ENCODE measurements at places on chromosomes 6 and 20. TPM values are rescaled to one million over a fixed set of nuclear protein-coding genes. Genes with fewer than 3 reads are reported as not detected.

- no peaks in the 10 kb centered on the region for H3K27me3 ChIP-seq
- DNase-seq: no peak
- no peak overlapping the region for H3K4me3 ChIP-seq
- H3K4me1 ChIP-seq: no peaks in the 10 kb centered on the region
- no peaks in the 10 kb centered on the region for H3K36me3 ChIP-seq
Observed at GRCh38 chr6:52661551-52661950, 9.4 kb upstream of the TMEM14A start.

- no peaks in the 10 kb centered on the region for H3K27me3 ChIP-seq
- peaks cover 19% of the 10 kb centered on the region for H3K36me3 ChIP-seq
- H3K4me1 ChIP-seq: peaks cover 24% of the 10 kb centered on the region
- H3K27ac ChIP-seq: peak overlapping the region; percentile 77
Observed at GRCh38 chr6:111291336-111292259, 191.4 kb downstream of the REV3L start.

GRCh38 chr6:118565311-118565960 is 17.3 kb downstream of the PLN start:
- peaks cover 6% of the 10 kb centered on the region for H3K36me3 ChIP-seq
- H3K27me3 ChIP-seq: no peaks in the 10 kb centered on the region
- H3K4me1 ChIP-seq: peaks cover 30% of the 10 kb centered on the region
- DNase-seq: no peak

DNA sequence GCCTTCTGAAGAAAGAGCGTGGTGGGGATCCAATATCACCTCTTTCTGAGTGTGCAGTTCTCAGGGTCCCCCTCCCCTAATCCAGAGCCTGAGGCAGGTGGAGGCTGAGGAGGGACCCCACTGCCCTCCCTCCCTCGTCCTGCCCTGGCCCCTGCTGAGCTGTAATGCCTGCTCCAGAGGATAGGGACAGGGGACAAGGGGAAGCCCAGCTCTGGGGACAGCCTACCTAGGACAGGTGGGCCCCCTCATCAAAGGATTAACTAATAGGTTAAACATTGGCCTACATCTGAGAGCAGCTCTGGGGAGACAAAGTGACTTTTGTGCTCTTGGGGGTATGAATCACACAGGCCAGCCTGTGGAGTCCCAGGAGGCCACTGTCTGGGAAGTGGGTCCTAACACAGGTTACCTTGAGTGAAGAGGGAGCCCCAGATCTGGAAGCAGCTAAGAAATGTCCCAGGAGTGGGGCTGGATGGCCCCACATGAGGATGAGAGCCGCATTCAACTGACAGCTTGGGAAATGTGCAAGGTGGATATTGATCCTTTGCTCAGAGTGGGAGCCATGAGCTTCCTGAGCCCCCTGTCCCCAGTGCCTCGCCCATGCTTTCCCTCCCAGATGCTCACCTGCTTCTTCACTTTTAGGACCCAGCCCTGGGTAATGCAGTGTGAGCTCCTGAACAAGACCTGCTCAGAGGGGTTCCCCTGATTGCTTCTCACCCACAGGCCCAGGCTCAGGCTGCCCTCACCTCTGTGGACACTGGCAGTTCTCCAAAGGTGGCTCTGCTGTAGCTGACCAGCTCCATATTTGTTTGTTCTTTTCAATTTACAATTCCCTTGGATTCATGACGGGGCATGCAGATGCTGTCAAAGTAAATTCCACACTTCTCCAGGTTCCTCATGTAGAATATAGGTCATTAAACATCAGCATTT is 17.8 kb upstream of the CST9L start:
- DNase-seq: no peak
- no peaks in the 10 kb centered on the region for H3K36me3 ChIP-seq
- H3K27ac ChIP-seq: no peak overlapping the region

- H3K27me3 ChIP-seq: peaks cover 18% of the 10 kb centered on the region
- H3K4me3 ChIP-seq: no peak overlapping the region
- no peak for DNase-seq
- H3K36me3 ChIP-seq: no peaks in the 10 kb centered on the region
Observed at GRCh38 chr20:23655491-23656211, 17.9 kb upstream of the CST3 start.

DNA sequence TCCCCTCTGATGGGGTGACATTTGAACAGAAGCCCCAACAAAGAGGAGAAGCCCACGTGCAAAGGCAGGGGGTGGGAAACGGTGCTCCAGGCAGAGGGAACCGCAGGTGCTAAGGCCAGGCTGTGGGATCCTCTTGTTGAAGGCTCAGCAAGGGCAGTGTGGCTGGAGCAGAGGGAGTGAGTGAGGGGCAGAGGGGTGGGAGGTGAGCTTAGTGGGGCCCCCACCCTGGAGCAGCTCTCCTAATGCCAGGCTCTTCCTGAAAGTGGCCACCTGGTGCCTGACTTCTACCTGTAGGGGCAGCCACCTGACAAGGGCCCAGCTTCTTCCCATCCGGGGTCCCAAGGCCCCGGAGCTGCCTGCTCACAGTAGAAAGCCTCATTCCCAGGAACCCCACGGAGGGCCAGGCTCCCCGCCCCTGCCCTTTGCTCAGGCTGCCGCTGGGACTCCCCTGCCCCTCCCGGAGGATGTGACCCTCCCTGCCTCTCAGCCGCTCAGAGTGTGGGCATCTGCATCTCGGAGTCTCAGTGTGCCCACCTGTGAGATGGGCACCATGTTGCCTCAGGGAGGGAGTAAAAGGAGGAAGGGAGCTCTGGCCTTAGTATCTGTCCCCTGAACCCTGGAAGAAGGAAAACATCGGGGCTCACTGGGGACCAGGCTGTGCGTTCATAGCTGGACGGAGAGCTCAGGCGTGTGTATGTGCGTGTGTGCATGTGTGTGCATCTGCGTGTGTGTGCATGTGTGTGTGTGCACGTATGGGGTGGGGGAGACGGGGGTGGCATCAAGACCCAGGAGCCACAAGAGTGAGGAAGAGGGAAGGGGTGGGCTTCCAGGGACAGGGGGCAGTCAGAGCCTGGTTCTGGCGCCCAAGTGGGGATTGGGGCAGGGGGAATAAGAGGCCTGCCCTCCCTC is 119.4 kb downstream of the CEBPB start:
- H3K4me1 ChIP-seq: no peaks in the 10 kb centered on the region
- no peak overlapping the region for H3K27ac ChIP-seq
- H3K36me3 ChIP-seq: no peaks in the 10 kb centered on the region
- no peak for DNase-seq

DNA sequence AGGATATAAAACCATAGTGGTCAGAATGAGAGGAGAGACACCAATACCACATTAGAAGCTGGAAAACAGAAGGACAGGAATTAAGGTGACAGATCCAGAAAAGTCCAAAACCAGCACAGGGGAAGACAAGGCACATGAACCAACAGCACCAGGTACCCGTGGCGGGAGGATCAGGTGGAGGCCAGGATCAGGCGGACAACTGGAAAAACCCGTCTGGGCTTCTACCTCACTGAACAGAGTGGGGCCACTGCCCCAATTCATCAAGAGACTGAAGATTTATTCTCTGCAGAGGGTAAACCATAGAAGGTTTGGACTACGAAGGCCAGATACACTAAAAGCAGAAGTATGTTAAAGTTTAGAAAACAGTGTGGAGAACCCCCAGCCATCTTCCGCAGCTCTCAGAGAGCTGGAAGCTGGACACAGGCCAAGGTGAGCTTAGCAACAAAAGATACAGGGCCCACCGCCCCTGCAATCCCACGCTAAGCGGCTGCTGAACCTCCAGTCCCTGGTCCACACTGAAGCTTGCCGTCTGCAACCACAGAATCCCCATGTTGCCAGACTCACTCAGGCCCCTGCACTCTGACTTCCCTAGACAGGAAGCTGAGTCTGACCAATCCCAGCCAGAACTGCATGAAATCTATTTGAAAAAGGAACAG is 29.9 kb downstream of the ABHD12 start:
- no peak overlapping the region for H3K4me3 ChIP-seq
- no peaks in the 10 kb centered on the region for H3K27me3 ChIP-seq
- DNase-seq: no peak
- peaks cover 4% of the 10 kb centered on the region for H3K36me3 ChIP-seq
- H3K4me1 ChIP-seq: peaks cover 17% of the 10 kb centered on the region

GRCh38 chr6:25279748-25280343 is 672 bp downstream of the CARMIL1 start:
- peak overlapping the region; percentile 79 for H3K27ac ChIP-seq
- peak overlapping the region; percentile 89 for H3K4me3 ChIP-seq
- H3K27me3 ChIP-seq: no peaks in the 10 kb centered on the region
- peaks cover 10% of the 10 kb centered on the region for H3K36me3 ChIP-seq

- H3K36me3 ChIP-seq: no peaks in the 10 kb centered on the region
- DNase-seq: no peak
- H3K4me1 ChIP-seq: peaks cover 2% of the 10 kb centered on the region
- H3K4me3 ChIP-seq: no peak overlapping the region
- H3K27ac ChIP-seq: no peak overlapping the region
Observed at GRCh38 chr6:40476673-40477072, 110.5 kb downstream of the LRFN2 start.

- DNase-seq: no peak
- H3K36me3 ChIP-seq: no peaks in the 10 kb centered on the region
- H3K27me3 ChIP-seq: peaks cover 39% of the 10 kb centered on the region
- H3K27ac ChIP-seq: no peak overlapping the region
Observed at GRCh38 chr6:40755749-40756452, 168.7 kb upstream of the LRFN2 start.

DNA sequence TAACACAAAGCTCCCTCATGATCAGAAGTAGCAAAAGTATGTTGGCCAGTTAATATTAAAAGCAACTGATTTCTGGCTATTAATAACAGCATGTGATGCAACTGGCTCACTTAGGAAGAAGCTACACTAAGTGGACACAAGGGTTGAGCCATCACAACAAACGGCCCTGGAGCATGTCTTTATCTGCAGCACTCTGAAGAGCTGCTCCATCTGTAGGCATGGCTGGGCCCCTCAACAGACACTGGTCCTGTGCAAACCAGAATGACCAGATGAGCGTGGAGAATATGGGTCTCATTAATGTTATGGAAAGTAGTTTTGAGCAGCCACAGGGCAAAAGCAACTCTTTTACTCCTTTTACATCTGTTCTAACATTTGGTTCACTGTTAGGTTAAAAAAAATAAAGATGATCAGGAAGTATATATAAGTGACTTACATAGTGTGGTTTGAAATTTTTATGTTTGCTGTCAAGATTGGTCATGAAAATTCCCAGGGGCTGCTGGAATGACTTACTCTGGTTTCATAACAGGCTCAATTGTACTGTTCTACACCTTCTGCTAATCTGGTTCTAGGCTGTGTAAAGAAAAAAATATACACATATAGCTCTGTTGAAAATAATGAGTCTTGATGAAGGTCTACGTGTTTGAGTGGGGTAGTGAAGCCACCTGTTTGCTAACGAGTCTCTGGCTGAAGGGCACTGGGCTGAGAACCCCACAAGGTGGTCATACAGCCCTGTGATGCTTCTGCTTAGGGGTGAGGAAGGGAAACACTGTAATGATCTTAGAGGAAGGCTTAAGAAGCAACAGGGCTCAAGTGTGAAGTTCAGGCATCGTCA is 58.1 kb downstream of the INSM1 start:
- H3K4me1 ChIP-seq: peaks cover 11% of the 10 kb centered on the region
- no peak overlapping the region for H3K27ac ChIP-seq
- H3K36me3 ChIP-seq: peaks cover 7% of the 10 kb centered on the region
- no peak overlapping the region for H3K4me3 ChIP-seq
- H3K27me3 ChIP-seq: no peaks in the 10 kb centered on the region

- no peak overlapping the region for H3K4me3 ChIP-seq
- DNase-seq: no peak
- H3K36me3 ChIP-seq: peaks cover 3% of the 10 kb centered on the region
- no peaks in the 10 kb centered on the region for H3K27me3 ChIP-seq
- H3K4me1 ChIP-seq: no peaks in the 10 kb centered on the region
- no peak overlapping the region for H3K27ac ChIP-seq
Observed at GRCh38 chr20:34642009-34642408, 34.9 kb downstream of the PIGU start.

DNA sequence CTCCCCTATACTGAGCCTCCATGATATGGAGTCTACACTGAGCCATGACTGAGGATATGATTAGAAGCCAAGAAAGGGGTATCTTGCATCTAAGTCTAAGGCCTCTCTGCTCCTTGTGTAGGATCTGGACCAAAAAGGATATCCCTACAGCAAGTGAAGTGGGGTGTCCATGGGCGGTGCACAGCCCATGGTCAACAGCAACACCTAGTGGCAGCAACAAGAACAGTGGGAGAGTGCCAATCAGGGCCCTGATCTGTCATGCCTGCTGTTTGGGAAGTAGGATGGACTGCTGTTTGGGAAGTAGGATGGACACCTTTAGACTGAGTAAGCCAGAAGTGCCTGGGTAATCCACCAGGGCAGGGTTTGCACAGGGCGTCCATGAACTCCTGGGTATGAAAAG is 22.4 kb downstream of the PTGIS start:
- no peak for DNase-seq
- H3K36me3 ChIP-seq: no peaks in the 10 kb centered on the region
- no peak overlapping the region for H3K4me3 ChIP-seq
- H3K27me3 ChIP-seq: peaks cover 15% of the 10 kb centered on the region

The C6orf58 gene
- 0.18 TPM for total RNA-seq

The PLCB4 gene
- not detected for total RNA-seq

The LY86 gene
- 1.3 TPM for total RNA-seq

The SLC16A10 gene
- total RNA-seq: 12.0 TPM

The MARCKS gene
- total RNA-seq: 0.62 TPM

The CDSN gene
- not detected for total RNA-seq

The IPCEF1 gene
- 14.2 TPM for total RNA-seq

The CGA gene
- not detected for total RNA-seq

The RBPJL gene
- total RNA-seq: not detected

The RAET1L gene
- not detected for total RNA-seq

The LRRN4 gene
- not detected for total RNA-seq

The UNC5CL gene
- 1.3 TPM for total RNA-seq

The COL10A1 gene
- total RNA-seq: not detected

The BRD2 gene
- 298 TPM for total RNA-seq

The MAP7 gene
- total RNA-seq: 0.78 TPM
